ENCODE measurements at places on chromosomes 7 and 10. TPM values are rescaled to one million over a fixed set of nuclear protein-coding genes. Genes with fewer than 3 reads are reported as not detected.

- no peak for DNase-seq
Measured at GRCh38 chr7:155610633-155611193, 33.7 kb upstream of the RBM33 start.

GRCh38 chr10:110365356-110366143, 60.8 kb upstream of the SMNDC1 start:
- DNase-seq, result no peak

GRCh38 chr7:118324790-118325449, 100.4 kb downstream of the ANKRD7 start:
- DNase-seq, result no peak

DNA sequence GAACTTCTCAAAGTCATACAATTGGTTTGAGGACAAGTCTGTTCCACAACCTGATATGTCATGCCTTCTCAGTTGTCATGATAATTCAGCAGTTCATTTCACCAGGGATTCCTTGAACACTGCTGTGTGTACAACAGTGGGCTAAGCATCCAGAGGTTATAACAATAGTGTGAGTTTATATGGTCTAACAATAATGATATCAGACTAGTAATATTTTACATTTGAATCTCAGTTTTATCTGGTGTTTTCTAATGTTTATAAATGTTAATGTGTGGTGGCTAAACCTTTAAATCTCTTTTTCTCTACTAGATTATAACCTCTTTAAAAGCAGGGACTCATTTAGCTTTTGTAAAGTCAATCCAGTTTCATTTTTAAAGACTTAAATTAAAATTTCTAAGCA, 48.7 kb downstream of the BTRC start:
- no peak for DNase-seq

GRCh38 chr10:117134056-117134305, 4.1 kb downstream of the VAX1 start:
- DNase-seq, result no peak

GRCh38 chr7:137611606-137612005, 235.2 kb downstream of the DGKI start:
- DNase-seq, result no peak

- no peak for DNase-seq
Measured at GRCh38 chr10:129774082-129774735, 189.9 kb downstream of the EBF3 start.

DNA sequence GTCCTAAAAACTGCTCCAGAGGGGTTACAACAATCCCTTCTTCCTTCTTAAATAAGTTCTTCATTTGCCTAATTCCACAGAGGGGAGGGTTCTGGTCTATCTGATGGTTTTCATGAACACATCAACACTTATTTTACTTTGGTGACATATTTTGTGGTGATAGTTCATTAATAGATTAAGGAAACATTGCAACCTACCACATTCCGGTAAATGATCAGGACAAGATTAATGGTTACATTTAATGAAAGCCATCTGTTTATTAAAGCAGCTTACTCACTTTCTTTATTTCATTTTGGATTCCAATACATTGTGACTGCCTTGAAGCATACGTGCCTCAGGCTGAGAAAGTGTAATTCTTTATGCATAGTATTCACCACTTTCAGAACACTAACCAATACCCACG, 101.0 kb downstream of the SKIDA1 start:
- DNase-seq, result no peak

GRCh38 chr10:86971232-86971991, 3.1 kb downstream of the ADIRF start:
- peak; percentile 91 for DNase-seq

DNA sequence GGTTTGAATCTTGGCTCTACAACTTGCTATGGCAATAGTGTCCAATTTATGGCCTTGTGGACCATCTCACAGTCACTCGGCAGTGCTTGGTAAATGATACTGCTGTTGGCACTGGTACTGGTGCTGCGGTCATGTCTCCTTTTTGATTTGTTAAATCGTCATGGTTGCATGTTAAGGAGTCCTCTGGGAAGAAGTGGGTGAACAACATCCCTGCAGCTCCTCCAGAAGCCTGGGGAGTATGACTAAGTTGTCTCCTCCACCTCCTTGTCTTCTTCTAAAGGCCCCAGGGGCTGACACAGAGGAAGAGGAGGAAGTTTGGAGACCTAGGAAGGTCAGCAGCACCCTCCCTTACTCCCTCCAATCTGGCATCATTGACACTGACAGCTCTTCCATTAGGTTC, 8.5 kb downstream of the ITPRIP start:
- DNase-seq, result no peak

GRCh38 chr7:25885057-25885576, 266.9 kb upstream of the NFE2L3 start:
- no peak for DNase-seq

GRCh38 chr10:6364893-6365292, 162.2 kb downstream of the PFKFB3 start:
- DNase-seq, result no peak

DNA sequence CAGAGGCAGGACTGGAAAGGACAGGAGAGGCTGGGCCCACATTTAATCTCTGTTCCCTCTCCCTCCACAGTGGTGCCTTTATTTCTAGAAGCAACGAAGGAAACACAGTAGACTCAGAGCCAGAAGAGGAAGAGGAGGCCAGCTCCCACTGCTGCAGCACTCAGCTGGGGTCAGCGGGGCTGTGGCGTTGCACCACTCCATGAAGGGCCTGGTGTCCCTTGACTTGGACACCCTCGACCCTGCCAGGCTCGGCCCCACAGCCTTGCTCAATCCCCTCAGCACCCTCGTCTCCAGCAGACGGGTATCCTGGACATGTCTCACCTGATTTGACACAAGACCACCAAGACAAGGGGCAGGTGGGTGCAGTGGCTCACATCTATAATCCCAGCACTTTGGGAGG, 38.8 kb downstream of the PRKAG2 start:
- no peak for DNase-seq

DNA sequence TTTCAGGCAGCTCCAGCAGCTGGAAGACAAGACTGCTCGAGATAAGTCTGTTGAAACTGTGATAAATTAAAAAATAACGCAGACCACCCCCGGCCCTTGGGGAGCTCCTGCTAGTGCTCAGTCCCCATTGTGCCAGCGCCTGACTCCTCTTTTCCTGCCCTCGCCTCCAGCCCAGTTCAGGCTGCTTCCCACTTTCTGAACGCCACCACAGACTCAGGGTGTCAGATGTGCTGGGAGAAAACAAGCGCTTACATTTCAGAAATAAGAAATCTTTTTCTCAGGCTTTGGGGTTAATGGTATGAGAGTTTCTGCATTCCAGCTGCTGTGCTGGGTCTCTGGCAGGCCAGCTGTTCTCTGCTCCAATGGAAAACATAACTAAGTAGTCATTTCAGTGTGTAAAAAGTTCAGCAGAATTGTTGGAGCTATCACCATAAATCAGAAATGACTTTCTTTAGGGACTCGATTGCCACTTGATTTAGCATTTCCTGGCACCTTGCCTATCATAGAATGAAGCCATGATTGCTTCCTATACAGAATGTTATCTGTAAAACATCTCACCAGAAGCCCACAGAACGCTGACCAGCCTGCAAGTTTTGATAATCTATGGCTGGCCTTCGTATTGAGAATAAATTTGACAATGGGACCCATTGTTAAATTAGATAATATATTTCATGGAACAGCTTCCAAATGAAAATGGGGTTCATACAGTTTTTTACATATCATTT, 257.0 kb upstream of the ZNF32 start:
- DNase-seq, result no peak

- no peak for DNase-seq
Measured at GRCh38 chr7:51064688-51065087, 251.9 kb downstream of the COBL start.

DNA sequence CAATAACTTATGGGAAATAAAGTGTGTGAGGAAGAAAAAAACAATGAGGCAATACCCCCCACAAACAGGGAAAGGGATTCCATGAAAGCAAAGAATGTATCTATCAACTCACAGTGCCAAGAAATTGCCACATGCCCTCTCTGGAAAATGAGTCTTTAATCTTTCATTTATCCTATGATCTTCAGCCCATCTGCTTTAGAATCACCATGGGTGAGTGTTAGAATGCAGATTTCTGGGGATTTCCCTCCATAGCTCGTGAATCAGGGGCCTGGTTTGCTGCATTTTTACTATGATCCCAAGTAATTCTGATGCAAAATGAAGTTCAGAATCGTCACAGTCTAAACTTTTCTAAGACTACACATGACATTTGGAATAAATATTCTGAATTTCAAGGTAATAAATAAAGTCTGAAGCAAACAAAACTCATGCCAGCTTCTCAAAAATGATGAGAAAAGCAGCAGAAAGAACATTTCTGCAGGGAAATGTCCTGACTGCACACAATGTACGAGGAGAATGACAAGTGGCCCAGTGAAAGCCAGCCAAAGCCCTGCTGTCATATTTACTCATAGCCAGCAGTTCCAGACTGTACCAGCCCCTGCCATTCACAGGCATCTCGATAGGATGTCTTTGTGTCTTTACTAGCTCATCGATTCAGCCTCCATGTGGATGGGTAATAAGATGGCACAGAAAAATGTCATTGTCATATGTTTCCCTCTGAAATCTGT, 167.1 kb downstream of the ELMO1 start:
- DNase-seq, result no peak

DNA sequence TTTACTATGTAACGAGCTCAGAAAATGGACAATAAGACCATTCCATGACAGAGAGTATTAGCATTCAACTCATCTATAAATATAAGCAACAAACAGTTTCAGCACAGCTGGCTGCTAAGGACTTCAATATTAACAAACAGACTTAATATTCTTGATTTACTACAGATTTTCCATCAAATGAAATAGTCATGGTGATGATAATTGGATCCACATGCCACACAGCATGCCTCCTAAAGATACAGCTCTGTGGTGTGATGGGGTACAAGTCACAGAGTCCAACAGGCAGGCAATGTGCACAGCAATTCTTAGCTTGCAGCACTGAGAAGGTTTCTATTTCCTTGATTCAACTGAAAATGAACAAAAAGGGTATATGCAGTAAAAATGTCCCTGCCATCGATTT, 54.0 kb downstream of the DOCK4 start:
- DNase-seq, result no peak

DNA sequence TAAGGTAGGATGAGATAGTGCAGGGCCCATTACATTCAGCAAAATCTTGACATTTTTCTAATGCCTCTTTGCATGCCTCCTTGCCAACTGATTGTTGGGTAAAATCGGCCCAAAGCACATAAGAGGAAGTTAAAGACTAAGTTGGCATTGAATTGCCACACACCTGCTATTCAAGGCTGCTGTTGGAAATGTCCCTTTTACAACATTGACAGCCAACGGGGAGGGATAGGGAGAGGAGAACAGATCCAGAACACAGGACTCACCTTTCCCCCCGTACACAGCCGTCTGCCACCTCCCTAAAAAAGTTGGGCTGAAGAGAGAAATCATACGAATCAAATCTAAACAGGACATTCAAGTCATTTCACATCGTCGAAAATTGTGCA, 695 bp downstream of the FAM237B start:
- DNase-seq, result no peak

- peak; percentile 79 for DNase-seq
Measured at GRCh38 chr10:69237528-69238159, 17.5 kb downstream of the HKDC1 start.

- DNase-seq, result no peak
Measured at GRCh38 chr10:84397735-84398144, 69.4 kb downstream of the CCSER2 start.

GRCh38 chr7:15703732-15704131, 17.2 kb upstream of the MEOX2 start:
- no peak for DNase-seq

The MEIG1 gene
- not detected for total RNA-seq

The HOXA6 gene
- 7.5 TPM for total RNA-seq

The ACBD7 gene
- 3.5 TPM for total RNA-seq

The SYT15B gene
- 4.6 TPM for total RNA-seq

The HEPACAM2 gene
- 0.45 TPM for total RNA-seq

The NOS3 gene
- 10.4 TPM for total RNA-seq

All from prostate gland (tissue), 2 donors.